ENCODE measurements at places on chromosomes 7 and 10.

DNA sequence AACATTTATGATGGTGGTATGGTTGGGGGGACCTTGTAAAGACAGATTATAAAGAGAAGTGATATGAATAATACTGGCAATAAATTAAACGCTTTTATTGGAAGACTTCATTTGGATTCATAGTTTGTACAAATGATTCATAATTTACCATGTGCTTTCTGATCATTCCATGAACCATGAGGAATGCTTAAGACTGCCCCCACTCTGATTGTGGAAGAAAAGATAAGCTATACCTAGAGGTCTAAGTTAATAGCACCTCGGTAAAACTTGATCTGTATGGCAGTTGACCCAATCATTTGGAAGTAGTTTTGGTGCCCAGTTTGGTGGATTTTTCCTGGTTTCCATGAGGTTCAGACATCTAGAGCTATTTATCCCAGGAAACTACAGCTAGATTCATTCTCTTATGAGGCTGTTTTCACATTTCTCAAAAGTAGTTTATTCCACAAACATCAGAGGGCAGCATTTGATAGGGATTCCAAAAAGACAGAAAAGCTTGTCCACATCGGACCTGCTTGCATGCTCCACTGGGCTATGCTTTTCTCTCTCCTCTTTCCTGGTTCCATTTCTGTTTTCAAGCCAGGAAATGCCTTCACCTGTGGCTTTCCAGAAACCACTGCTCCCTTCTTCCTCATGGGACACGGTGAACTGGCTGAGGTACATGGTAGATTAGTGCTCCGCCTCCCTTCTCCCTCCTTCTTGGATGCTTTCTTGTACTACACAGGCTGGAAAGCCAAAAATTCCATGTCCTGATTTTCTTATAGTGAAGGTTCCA is 29.2 kb downstream of the TFAM start:
- DNase-seq: no peak
- no peak overlapping the region for H3K4me3 ChIP-seq
- H3K4me1 ChIP-seq: peaks cover 25% of the 10 kb centered on the region
- no peaks in the 10 kb centered on the region for H3K36me3 ChIP-seq
- H3K27ac ChIP-seq: no peak overlapping the region

DNA sequence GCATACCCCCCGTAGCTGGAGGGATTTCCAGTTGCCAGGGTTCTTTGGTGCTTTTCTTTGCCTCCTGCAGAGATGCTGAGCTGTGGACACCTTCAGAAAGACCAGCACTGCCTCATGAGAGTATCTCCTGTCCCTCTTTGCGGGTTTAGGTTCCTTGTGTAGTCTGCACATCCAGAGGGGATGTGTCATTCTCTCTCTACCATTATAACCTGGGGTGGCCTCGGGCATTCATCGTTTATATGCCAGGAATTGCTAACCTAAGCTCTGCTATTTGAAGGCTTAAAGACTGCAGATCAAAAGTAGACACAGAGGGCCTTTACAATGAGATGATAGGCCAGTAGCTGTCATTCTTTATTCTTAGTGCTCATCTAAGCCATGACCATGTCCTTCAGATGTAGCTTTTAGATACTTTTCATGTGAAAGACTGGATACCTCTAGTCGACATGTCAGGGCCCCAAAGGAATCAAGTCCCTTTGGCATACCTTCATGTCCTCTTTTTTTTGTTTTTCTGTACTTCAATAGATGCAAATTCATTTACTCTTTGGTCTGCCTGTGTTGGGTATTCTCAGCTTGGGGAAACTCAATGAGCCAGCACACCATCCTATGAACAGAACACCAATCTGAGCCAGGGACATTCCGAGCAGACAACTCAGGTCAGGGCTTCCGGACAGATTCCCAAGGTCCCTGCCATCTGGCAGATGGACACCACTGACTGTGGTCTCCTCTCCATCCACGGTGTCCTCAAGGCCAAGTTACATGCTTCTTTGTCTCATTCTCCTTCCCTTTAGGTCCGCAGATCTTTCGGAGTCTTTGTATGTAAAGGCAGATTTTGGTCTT is 129.3 kb downstream of the NRF1 start:
- H3K27me3 ChIP-seq: no peaks in the 10 kb centered on the region
- DNase-seq: no peak
- H3K4me1 ChIP-seq: peaks cover 19% of the 10 kb centered on the region
- H3K27ac ChIP-seq: no peak overlapping the region
- no peak overlapping the region for H3K4me3 ChIP-seq
- H3K36me3 ChIP-seq: peaks cover 14% of the 10 kb centered on the region

DNA sequence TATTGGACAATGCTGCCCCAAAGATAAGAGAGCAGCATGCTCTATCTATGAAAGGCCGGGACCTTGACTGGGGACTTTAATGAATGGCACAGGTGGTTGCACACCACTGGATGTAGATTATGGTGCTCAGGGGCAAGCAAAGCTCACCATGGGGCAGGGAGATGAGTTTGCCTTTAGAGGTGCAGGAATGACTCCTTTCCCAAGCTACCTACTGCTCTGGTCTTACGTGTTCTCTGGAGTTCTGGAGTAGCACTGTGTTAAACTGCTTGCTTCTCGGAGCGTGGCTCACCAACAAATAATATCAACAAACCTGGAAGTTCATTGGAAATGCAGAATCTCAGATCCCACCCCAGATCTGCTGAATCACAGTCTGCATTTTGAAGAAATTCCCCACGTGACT is 445.3 kb downstream of the RPS24 start:
- H3K4me1 ChIP-seq: peaks cover 25% of the 10 kb centered on the region
- no peak for DNase-seq
- no peak overlapping the region for H3K4me3 ChIP-seq
- H3K36me3 ChIP-seq: no peaks in the 10 kb centered on the region

- H3K27ac ChIP-seq: no peak overlapping the region
- no peak overlapping the region for H3K4me3 ChIP-seq
- H3K27me3 ChIP-seq: no peaks in the 10 kb centered on the region
- DNase-seq: no peak
- H3K4me1 ChIP-seq: peaks cover 45% of the 10 kb centered on the region
- no peaks in the 10 kb centered on the region for H3K36me3 ChIP-seq
Observed at GRCh38 chr10:113111900-113112853, 162.1 kb downstream of the TCF7L2 start.

DNA sequence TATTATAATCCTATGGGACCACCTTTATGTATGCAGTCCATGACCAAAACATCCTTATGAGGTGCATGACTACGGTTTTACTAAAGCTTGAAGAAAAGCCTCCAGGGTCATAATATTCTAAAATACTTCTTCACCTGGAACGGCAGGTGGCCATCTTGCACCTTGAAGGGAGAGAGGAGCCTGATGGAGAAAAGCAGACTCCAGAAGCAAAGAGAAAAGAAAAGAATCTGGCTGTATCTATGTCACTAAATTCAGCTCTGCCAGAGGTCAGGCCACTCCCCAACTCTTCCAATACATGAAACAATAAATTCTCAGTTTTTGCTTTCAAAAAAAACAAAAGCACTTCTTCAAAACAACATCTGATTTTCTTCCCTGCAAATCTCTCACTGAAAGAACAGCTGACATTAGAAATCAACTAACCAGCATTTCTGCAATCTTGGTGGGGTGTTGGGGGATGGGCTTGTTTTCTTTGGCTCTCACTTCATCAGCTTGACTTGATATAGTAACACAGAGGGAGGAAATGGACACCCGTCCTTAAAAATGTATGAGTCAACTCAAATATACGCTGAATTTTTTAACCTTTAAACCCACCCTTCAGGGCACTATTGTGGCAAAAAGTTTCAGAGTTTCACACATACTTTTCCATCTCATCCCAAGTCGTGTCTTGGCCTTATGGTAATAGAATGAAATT is 21.7 kb downstream of the HIBADH start:
- peaks cover 20% of the 10 kb centered on the region for H3K4me1 ChIP-seq
- H3K27me3 ChIP-seq: no peaks in the 10 kb centered on the region
- peak overlapping the region; percentile 9 for H3K4me3 ChIP-seq
- H3K36me3 ChIP-seq: peaks cover 35% of the 10 kb centered on the region
- DNase-seq: no peak
- H3K27ac ChIP-seq: peak overlapping the region; percentile 29

DNA sequence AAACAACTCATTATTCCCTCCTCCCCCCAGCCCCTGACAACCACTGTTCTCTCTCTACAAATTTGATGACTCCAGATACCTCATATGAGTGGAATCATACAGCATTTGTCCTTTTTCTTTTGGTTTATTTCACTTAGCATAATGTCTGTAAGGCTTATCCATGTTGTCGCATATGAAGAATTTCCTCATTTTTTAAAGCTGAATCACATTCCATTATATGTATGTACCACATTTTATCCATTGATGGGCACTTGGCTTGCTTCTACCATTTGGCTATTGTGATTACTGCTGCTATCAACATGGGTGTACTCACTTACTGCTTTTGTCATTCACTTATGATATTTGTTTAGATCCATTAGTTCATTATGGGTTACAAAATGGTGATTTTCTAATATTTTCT is 112.8 kb downstream of the BUB3 start:
- no peak overlapping the region for H3K27ac ChIP-seq
- H3K4me1 ChIP-seq: peaks cover 13% of the 10 kb centered on the region
- no peak for DNase-seq
- H3K27me3 ChIP-seq: peaks cover 26% of the 10 kb centered on the region
- H3K36me3 ChIP-seq: no peaks in the 10 kb centered on the region
